ENCODE measurements at places on chromosomes 7 and 10.
A peak's percentile ranks its signal among the peaks of the same experiment; 100 is the strongest.

DNA sequence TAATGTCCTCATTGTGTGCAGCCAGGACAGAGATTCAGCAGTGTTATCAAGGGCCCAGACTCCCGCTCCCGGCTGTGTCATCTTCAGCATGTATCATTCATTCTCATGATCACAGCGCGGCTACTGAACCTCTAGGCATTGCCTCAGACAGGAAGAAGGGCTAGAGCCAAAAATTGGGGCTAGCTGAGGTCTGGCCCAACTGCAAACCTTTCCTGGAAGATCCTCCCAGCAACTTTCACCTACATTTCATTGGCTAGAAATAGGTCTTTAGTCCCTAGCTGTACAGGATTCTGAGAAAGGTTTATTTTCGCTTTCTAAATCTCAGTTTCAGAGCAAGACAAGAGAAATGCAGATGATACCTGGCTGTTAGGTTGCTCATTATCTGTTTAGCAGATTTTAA, 81.9 kb downstream of the CREM start:
- no peak for DNase-seq

GRCh38 chr10:75011221-75011620, 100.2 kb upstream of the SAMD8 start:
- DNase-seq = no peak

DNA sequence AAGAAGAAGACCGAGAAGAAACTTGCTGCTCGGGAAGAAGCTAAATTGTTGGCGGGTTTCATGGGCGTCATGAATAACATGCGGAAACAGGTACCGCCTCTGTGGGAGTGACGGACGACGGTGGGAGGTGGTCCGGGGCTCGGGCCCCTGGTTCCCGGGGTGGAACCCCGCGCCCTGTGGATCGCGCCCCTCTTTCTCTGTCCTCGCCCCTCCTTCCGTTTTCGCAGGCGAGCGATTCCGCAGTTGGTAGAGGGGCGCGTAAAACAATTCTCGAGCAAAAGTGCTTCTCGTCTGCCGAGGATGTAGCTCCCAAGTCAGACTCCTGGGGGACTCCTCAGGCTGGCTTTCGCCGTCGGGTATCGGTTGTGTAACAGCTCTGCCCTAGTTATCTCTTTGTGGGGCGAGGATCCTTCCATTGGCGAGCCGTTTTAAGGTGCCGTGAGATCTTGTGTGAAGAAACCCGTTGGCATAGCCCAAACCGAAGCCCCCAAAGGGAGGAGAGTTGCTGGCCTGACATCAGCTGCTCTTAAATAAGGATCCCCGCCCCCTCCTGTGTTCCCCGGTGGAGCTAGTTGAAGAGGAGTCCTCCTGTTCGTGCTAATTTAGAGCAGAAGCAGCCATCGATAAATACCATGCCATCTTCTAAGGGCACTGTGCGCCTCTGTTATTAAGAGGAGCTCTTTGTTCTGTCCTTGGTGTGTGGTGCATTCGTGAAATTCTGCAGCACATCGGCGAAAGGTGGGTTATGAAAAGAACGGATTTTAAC, 655 bp downstream of the KLHL7 start:
- peak; percentile 52 for DNase-seq

DNA sequence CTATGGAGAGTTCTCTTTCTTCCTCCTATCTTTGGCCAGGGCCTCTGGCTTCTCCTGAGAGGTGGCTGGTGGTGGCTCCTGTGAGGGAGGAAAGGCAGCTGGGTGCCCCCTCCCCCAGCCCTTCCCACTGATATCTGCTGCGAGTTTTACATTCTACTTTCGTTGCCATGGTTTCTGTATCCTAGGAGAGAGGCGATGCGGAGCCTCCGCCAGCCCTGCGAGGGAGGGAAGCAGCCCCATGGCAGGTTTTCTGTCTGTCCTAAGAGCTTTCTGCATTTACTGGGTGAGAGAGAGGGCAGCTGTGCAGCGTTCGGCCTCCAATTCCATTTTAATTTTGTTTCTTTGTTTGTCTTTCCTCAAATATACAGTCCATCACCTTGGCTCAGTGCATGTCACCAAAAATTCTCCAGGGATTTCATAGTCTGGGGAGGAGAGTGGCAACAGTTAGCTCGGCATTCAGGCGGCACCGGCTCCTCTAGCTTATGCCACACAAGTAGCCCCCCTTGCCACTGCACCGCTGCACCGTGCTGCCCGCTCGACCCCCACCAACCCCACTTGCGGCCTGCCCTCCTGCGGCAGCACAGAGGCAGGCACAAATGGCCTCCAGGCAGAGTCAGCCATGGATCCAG, 20.4 kb downstream of the DNAJB12 start:
- no peak for DNase-seq

GRCh38 chr10:91953600-91954160, 30.1 kb downstream of the BTAF1 start:
- DNase-seq = no peak

- no peak for DNase-seq
These were observed 116.7 kb downstream of the REEP3 start for GRCh38 chr10:63637901-63638327.

GRCh38 chr10:98224509-98224908, 43.5 kb downstream of the LOXL4 start:
- DNase-seq = peak; percentile 42

DNA sequence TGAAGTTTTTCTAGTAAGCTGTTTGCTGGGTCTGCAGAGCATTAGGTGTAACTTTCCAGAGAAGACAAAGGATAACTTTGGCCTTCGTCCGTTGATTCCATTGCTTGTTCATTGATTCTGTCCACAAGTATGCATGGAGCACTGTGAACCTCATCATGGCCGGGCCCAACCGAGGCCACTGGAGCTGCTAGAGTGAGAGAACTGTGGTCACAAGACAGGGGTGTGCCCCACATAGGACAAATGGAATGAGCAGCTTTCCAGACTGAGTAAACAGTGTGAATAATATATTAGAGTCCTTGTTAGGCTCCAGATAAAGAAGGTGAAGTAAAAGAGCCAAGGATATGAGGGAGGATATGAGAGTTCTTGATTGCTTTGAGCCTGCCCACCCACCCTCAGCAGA, 24.9 kb downstream of the MBL2 start:
- DNase-seq = no peak

- DNase-seq = no peak
These were observed 3.1 kb downstream of the CYREN start for GRCh38 chr7:135167365-135167917.

- peak; percentile 79 for DNase-seq
These were observed 26.0 kb upstream of the ZNF273 start for GRCh38 chr7:64876792-64877713.

GRCh38 chr10:118971187-118971586, 58.3 kb upstream of the NANOS1 start:
- DNase-seq = no peak

DNA sequence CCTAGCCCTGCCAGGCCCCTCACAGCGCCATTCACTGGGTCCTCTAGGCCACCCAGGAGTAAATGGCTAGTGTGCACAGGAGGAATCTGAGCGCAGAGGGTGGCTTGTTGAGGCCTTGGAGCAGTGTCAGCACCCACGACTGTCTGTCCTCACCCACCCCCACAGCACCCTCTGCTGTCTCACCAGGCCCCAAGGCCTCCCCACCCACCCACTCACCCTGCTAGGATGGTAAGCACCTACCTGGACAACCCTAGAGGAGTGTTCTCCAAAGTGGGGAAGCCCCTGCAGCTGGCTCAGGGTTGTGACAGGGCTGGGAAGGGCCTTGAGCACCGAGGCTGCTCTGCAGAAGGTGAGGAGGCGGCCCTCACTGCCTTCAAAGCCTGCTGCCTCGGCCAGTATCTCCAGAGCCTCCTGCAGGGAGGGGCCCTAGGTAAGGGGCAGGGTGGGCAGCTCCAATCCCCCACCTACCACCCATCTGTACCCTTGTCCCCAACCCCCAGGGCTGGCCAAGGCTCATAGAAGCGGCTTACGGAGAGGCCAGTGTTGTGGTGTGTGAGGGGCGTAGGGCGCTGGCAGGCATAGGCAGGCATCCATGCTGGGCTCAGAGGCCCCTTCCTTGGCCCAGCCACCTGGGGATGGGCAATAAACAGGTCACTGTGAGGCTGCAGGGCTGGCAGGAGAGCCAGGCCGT, 2.9 kb downstream of the POLM start:
- DNase-seq = no peak

- no peak for DNase-seq
These were observed 9.4 kb upstream of the FAM170B start for GRCh38 chr10:49143249-49143648.

- no peak for DNase-seq
These were observed 7.9 kb downstream of the DLX6 start for GRCh38 chr7:97013134-97013844.
